Natural killer cell (primary cell): ENCODE measurements at places on chromosomes 6 and 20. TPM values are rescaled to one million over a fixed set of nuclear protein-coding genes. Genes with fewer than 3 reads are reported as not detected.

RRAGD gene
- total RNA-seq = 1.8 TPM

SLC22A7 gene
- not detected for total RNA-seq

C6orf89 gene
- total RNA-seq = 46.3 TPM

PEX7 gene
- total RNA-seq = 2.5 TPM

BCAS4 gene
- total RNA-seq = 13.5 TPM

COL12A1 gene
- not detected for total RNA-seq

SLC17A1 gene
- total RNA-seq = 0.71 TPM

CNR1 gene
- total RNA-seq = not detected

MYB gene
- total RNA-seq = 1.3 TPM

MAFB gene
- 10.3 TPM for total RNA-seq

GJA10 gene
- total RNA-seq = not detected

DDX43 gene
- 1.2 TPM for total RNA-seq

FNDC1 gene
- total RNA-seq = not detected

GABRR1 gene
- total RNA-seq = not detected

- no peaks in the 10 kb centered on the region for H3K27me3 ChIP-seq
- DNase-seq = no peak
- H3K4me3 ChIP-seq = no peak overlapping the region
- H3K27ac ChIP-seq = no peak overlapping the region
- no peaks in the 10 kb centered on the region for H3K4me1 ChIP-seq
- H3K36me3 ChIP-seq = no peaks in the 10 kb centered on the region
Measured at GRCh38 chr6:154986787-154987235, 8.3 kb upstream of the TIAM2 start.

DNA sequence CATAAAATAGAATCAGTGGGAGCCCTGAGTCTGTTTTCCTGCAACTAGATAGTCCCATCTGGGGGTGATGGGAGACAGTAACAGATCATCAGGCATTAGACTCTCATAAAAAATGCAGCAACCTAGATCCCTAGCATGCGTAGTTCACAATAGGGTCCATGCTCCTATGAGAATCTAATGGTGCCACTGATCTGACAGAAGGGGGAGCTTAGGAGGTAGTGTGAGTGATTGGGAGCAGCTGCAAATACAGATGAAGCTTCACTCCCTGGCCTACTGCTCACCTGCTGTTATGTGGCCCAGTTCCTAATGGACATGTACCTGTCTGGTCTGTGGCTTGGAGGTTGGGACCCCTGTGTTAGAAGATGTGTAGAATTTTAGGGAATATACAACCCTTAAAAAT, 904.5 kb upstream of the EPHA7 start:
- H3K36me3 ChIP-seq = no peaks in the 10 kb centered on the region
- H3K27me3 ChIP-seq = no peaks in the 10 kb centered on the region
- H3K27ac ChIP-seq = no peak overlapping the region
- no peaks in the 10 kb centered on the region for H3K4me1 ChIP-seq

DNA sequence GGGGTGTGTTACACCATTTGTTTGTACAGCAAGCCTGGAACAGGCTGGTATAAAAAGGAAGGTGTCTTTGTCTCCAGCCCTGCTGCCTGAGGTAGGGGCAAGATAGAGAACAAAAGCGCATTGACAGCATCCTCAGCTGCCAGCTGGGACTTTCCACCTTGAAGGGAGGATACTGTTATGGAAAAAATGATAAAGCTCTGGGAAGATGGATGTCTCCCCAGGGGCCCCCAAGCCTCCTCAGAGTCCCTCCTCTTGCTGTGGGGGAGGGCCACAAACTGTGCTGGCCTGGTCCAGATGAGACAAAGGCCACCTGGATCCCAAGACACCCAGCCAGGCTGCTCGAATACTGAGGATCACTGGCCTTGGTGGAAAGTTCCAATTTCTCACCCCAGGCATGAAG, 13.0 kb downstream of the REM1 start:
- H3K4me1 ChIP-seq = peaks cover 2% of the 10 kb centered on the region
- no peak overlapping the region for H3K27ac ChIP-seq
- no peak overlapping the region for H3K4me3 ChIP-seq
- DNase-seq = no peak
- peaks cover 3% of the 10 kb centered on the region for H3K27me3 ChIP-seq

GRCh38 chr6:141541581-141542324, 591.0 kb upstream of the GJE1 start:
- no peak for DNase-seq
- H3K27me3 ChIP-seq = no peaks in the 10 kb centered on the region
- no peaks in the 10 kb centered on the region for H3K36me3 ChIP-seq
- no peak overlapping the region for H3K4me3 ChIP-seq
- no peaks in the 10 kb centered on the region for H3K4me1 ChIP-seq

- no peaks in the 10 kb centered on the region for H3K4me1 ChIP-seq
- no peaks in the 10 kb centered on the region for H3K36me3 ChIP-seq
- no peaks in the 10 kb centered on the region for H3K27me3 ChIP-seq
- no peak for DNase-seq
Measured at GRCh38 chr6:116003668-116004067, 57.0 kb downstream of the FRK start.

DNA sequence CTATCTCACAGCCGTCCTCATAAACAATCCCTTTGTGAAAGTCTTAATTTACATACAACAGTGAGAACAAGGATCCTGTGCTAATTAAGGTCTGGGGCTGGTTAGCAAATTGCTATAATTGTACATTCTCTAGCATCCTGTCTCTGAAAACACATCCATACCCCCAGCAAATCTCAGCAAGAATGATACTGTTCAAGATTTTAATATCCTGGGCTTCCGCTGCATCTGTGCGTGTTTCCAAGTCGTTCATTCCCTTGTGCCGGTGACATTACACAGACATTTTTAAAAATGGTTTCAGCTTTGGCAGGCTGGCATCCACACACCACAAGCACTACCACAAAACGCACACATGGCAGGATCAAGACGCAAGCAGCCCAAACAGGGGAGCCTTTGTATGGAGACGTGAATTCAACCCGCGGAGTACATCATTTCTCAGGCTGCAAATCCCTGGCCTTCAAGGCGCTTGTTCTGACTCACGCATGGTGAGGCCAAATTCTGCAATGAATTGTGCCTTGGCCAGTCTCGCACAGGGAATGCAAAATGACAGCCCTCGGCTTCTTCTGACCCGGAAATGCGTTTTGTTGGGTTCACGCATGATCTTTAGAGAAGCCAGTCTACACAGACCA, 20.3 kb downstream of the ZMYND8 start:
- peaks cover 21% of the 10 kb centered on the region for H3K4me1 ChIP-seq
- H3K27me3 ChIP-seq = no peaks in the 10 kb centered on the region
- H3K4me3 ChIP-seq = no peak overlapping the region
- H3K36me3 ChIP-seq = peaks cover 31% of the 10 kb centered on the region
- no peak for DNase-seq

GRCh38 chr20:6401893-6402557, 279.2 kb upstream of the FERMT1 start:
- H3K4me1 ChIP-seq = no peaks in the 10 kb centered on the region
- DNase-seq = no peak
- H3K27ac ChIP-seq = no peak overlapping the region
- H3K4me3 ChIP-seq = no peak overlapping the region
- H3K36me3 ChIP-seq = no peaks in the 10 kb centered on the region

DNA sequence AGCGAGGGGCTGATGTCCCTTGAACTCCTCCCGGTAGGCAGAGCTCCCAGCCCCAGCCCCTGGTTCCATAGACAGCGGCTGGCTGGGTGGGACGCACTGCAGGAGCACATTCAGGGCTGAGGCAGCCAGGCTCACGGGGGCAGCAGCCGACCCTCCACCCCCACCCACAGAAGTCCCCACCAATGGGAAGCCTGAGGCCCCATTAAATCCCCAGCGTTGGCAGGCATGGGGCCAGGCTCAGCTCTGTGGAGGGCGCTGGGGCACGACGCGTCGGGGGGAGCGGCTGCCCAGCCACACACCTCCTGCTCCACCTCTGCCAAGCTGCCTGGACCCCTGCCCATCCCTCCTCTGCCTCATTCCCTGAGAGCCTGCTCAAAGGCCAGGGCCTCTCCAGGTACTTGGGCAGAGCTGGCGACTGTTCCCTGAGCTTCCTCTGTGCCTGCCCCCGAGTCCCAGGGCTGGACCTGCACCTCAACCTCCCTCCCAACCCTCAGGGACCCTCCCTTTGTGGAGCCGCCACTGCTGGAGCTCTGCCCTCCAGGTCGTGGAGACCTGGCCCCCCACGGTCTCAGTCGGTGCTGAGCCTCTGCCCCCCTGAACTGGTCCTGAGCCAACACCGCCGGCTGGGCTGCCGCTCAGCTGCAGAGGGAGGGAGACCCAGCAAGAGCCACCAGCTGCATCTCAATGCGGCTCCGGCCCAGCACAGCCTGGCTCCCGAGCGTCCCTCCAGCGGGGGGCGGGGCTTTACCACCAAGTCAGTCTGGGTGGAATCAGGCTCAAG, 9.1 kb downstream of the CHRNA4 start:
- no peak for DNase-seq
- no peak overlapping the region for H3K4me3 ChIP-seq
- no peaks in the 10 kb centered on the region for H3K27me3 ChIP-seq
- H3K27ac ChIP-seq = no peak overlapping the region

GRCh38 chr6:125251516-125252220, 50.1 kb downstream of the HDDC2 start:
- no peak for DNase-seq
- no peak overlapping the region for H3K4me3 ChIP-seq
- H3K27ac ChIP-seq = no peak overlapping the region
- H3K27me3 ChIP-seq = peaks cover 3% of the 10 kb centered on the region

DNA sequence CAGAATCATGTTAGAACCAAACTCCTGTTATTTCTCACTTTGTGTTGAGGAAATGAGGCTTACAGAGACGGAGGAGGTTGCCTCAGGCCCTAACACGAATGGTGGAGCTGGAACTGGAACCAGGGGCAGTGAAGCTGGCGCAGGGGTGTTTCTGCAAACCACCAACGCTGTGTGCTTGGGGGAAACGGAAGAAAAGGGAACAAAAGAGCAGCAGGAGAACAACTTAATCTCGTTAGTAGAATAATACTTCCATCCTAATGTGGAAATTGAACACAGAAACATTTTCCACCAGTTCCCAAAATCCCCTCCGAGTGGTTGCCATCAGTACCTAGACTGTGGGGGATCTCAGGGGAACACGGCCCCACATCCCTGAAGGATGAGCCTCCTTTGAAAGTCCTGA, 103.4 kb upstream of the FRMD1 start:
- no peak overlapping the region for H3K4me3 ChIP-seq
- H3K36me3 ChIP-seq = no peaks in the 10 kb centered on the region
- H3K27me3 ChIP-seq = no peaks in the 10 kb centered on the region
- no peaks in the 10 kb centered on the region for H3K4me1 ChIP-seq

DNA sequence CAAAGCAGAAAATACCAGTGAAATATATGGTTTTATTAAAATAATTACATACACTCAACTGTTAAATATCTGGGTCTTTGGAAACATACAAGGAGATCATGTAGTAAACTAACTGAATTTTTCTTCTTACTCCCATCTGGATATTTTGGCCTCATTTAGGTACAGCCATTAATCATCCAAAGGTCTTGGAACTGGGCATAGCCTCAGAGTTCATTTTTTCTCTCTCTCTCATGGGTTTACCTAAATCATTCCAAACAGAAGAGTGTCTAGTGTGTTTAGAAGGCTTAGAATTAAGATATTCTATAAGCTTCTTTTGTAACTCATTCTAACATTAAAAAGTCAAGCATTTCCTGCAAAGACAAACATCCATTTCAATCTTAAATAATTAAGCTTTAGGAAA, 79.4 kb downstream of the HMGCLL1 start:
- DNase-seq = no peak
- H3K27ac ChIP-seq = no peak overlapping the region
- H3K27me3 ChIP-seq = no peaks in the 10 kb centered on the region
- H3K4me1 ChIP-seq = no peaks in the 10 kb centered on the region
- no peaks in the 10 kb centered on the region for H3K36me3 ChIP-seq
- H3K4me3 ChIP-seq = no peak overlapping the region

DNA sequence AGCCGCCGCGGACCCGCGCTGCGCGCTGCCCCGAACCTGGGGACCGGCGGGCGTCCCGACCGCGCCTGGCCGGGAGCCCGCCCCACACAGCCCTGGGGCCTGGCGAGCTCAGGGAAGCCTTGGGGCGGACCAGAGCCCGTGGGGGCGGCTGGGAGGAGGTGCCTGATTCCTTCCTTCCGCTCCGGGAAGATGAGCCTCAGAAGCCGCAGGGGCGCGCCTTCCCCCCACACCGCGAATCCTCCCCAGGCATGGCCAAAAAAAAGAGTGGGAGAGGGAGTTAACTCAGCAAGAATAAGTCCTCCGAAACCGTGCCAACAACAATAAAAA, at the start of gene CBLN4:
Gene CBLN4 (minus strand): TSS at position 131 of the 327 bp plus-strand sequence. CDS start 1,348 bp downstream, outside the sequence.
- no peaks in the 10 kb centered on the region for H3K36me3 ChIP-seq
- DNase-seq = no peak
- peaks cover 6% of the 10 kb centered on the region for H3K27me3 ChIP-seq

DNA sequence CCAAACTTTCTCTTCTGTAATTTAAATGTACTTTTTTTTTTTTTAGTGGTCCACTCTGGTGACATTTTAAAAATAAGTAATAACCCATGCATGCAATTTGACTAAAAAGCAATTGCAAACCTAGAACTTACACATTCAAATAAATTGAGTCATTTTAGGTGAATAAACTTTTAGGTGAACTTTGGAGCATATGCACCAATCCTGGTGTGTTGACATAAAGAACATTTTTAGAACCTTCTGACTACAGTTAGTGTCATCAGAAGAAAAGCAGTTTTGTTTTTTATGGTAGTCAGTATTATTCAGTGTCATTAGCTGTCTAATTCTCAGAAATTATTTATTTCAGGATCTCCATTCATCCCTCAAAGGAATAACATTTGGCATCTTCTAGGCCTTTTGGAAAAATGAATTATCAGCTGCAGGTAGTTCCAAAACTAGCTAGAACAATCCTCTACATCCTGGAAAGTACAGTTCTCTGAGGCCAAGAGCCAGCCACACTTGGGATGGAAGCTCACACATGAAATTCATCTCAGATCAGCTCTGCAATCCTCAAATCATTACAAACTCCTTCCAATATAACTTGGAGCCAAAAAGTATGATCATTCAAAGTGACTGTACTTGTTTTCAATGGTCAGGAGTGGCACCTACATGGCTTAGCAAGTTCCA, 38.5 kb upstream of the SIM1 start:
- peaks cover 6% of the 10 kb centered on the region for H3K36me3 ChIP-seq
- H3K4me1 ChIP-seq = no peaks in the 10 kb centered on the region
- H3K27me3 ChIP-seq = no peaks in the 10 kb centered on the region
- no peak overlapping the region for H3K27ac ChIP-seq
- H3K4me3 ChIP-seq = no peak overlapping the region

DNA sequence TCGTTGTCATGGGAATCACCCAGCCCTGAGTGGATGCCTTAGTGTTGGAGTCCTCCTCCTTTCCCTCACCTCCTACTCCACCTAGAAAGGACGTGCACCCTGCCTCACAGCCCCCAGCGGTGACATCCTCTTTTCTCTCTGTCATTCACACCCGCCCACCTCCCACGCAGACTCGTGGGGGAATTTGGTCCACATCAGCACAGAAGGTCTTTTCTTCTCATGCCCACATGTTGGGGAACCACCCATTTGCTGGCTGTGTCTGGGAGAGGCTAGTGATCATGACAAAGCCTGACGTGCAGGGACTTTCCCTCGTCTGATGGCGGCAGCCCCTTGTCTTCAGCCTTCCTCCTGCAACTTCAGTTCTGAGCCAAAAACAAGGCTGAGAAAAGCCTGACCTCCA, 96.0 kb upstream of the CNKSR3 start:
- H3K36me3 ChIP-seq = no peaks in the 10 kb centered on the region
- peaks cover 10% of the 10 kb centered on the region for H3K4me1 ChIP-seq
- no peak overlapping the region for H3K4me3 ChIP-seq
- DNase-seq = no peak
- no peak overlapping the region for H3K27ac ChIP-seq

- peaks cover 8% of the 10 kb centered on the region for H3K4me1 ChIP-seq
- H3K27me3 ChIP-seq = no peaks in the 10 kb centered on the region
- H3K36me3 ChIP-seq = peaks cover 7% of the 10 kb centered on the region
- H3K4me3 ChIP-seq = no peak overlapping the region
- no peak overlapping the region for H3K27ac ChIP-seq
Measured at GRCh38 chr6:42817907-42818306, 36.1 kb downstream of the BICRAL start.
